ENCODE measurements at places on chromosomes 3 and 15.

GRCh38 chr3:62183969-62184368 is 189.4 kb downstream of the FEZF2 start:
- DNase-seq: no peak

DNA sequence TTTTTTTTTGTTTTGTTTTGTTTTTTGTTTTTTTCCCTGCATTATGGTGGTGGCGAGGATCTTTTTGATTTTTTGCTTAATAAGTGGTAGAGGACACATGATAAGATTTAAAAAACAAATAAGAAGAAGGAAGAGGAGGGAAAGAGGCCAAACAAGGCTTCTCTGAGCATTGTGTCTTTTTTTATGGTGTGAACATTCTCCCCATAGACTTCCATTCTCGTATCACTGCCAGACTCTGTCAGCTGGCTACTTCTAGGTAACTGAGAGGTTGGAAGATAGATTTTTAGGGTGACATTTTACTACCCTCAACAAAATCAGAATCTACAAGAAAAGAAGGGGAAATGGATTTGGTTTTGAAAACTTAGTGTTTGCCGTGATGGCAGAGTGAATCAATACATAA is 3.8 kb downstream of the NLGN1 start:
- DNase-seq: no peak

GRCh38 chr15:73602446-73602843 is 30.7 kb downstream of the NPTN start:
- no peak for DNase-seq

DNA sequence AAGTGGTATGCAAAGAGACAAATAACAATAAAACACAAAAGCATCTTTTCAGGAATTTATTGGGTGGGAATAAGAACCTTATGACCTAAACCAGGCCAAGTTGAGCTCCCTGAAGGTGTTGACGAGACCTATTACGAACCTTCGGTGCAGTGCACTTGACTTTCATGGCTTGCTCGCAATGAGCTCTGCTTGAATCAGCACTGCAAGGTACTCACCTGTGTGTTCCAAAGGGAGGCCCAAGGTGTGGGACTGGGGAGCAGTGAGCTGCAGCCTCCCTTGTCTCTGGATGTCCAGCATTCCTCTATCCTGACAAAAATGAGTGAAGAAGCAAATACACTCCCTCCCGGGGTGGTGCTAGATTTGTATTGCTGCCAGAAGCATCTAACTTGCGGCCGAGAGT is at the start of gene MDFIC2:
MDFIC2 (minus strand) TSS at position 303 of the 400 bp plus-strand sequence. CDS start 665 bp downstream, outside the sequence.
- DNase-seq: peak; percentile 1

DNA sequence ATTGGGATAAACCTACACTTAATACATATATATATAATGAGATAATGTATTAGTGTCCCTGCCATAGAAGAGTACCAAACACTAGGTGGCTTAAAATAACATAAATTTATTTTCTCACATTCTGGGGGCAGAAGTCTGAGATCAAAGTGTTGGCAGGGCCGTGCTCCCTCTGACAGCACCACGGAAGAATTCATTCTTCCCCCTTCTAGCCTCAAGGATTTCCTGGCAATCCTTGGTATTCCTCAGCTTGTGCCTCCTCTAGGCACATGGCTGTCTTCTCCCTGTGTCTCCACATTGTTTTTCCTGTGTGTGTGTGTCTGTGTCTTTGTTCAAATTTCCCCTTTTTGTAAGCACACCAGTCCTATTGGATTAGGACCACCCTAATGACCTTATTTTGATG is 115.2 kb upstream of the AGBL1 start:
- DNase-seq: no peak

DNA sequence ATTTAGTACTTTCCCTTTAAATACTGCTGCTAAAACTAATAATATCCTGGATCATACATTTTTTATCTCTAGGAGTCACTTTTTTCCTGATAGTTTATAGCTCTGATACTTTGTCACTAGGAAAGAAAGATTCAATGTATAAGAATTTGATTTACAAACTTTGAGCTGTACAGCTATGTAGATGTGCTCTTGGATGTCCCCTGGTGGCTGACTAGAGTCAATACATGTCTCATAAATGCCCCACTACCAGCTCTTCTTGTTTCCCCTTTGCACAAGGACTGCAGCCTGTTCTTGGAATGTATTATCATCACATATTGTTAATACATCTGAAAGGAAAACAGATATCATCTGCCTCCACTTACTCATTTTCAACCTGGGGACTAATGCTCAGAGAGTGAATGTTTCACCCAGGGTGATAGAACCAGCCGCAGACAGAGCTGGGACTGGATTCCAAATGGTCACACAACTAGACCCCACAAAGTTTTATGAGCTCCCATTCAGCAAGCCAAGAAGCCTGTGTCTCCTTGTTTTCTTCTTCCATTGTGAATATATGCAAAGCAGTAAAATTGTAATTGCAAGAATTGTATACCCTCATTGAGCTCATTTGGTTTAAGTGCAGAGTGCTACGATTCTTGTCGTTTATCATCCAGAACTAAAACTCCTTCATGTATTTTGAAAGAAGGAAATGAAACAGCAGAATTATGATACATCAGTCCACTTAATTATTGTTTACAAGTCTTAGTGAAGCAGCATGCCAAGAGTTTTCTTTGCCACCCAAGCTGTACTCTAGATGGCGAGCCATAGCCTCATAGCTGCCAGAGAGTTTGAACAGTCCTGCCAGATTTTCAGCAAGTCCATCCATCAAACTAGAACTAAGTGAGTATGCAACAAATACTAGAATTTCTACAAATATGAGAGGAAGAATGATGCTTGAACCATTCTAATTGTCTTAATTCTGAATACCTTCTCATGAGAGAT is 261.6 kb upstream of the LMCD1 start:
- DNase-seq: peak; percentile 1

GRCh38 chr3:30648670-30649357 is 42.4 kb downstream of the TGFBR2 start:
- no peak for DNase-seq

- DNase-seq: no peak
These were observed 8.7 kb downstream of the WDR82 start for GRCh38 chr3:52269776-52270175.
